ENCODE measurements at places on chromosomes 7 and 10. TPM values are rescaled to one million over a fixed set of nuclear protein-coding genes. Genes with fewer than 3 reads are reported as not detected.

Gene RELN
- total RNA-seq: not detected

Gene STAG3
- total RNA-seq: 24.7 TPM

Gene NACAD
- not detected for total RNA-seq

Gene HABP2
- total RNA-seq: not detected

Gene KCNIP2
- 3.5 TPM for total RNA-seq

Gene ZNF800
- 43.6 TPM for total RNA-seq

Gene GIMAP1
- total RNA-seq: 18.1 TPM

Gene PKD2L1
- not detected for total RNA-seq

Gene COX19
- total RNA-seq: 20.1 TPM

Gene ACBD7
- total RNA-seq: 9.2 TPM

Gene EBF3
- total RNA-seq: not detected

Gene MYPN
- not detected for total RNA-seq

Gene VPS26A
- total RNA-seq: 38.2 TPM

Gene SERPINE1
- total RNA-seq: 0.05 TPM

Gene ACTL6B
- not detected for total RNA-seq

Gene ADCYAP1R1
- not detected for total RNA-seq

Gene TMEM270
- total RNA-seq: not detected

Gene ITGB8
- not detected for total RNA-seq

Gene HOXA2
- not detected for total RNA-seq

Gene AIFM2
- total RNA-seq: 3.3 TPM

Gene HOXA6
- not detected for total RNA-seq

Gene ELN
- total RNA-seq: not detected

Gene ITIH5
- not detected for total RNA-seq

Gene FGFR2
- total RNA-seq: not detected

Gene TOMM7
- total RNA-seq: 188 TPM

Gene MYOZ1
- total RNA-seq: not detected

Gene RADIL
- 0.84 TPM for total RNA-seq

Gene JMJD1C
- total RNA-seq: 62.2 TPM

Gene CCDC172
- total RNA-seq: not detected

Gene MEIG1
- 0.82 TPM for total RNA-seq

Gene EGR2
- total RNA-seq: 0.67 TPM

Gene FAM180A
- total RNA-seq: not detected

Gene SYT15B
- total RNA-seq: 0.17 TPM

Gene SEMA3C
- total RNA-seq: not detected

Gene VIPR2
- not detected for total RNA-seq

Gene HOXA4
- not detected for total RNA-seq

Gene ANKRD2
- not detected for total RNA-seq

Gene DPCD
- total RNA-seq: 3.1 TPM

Gene FAM149B1
- total RNA-seq: 15.2 TPM

Gene PALD1
- total RNA-seq: 1.2 TPM

Gene PAXIP1
- total RNA-seq: 30.4 TPM

Gene PDCD11
- total RNA-seq: 51.8 TPM

Gene RBM17
- total RNA-seq: 177 TPM

Gene AKR1E2
- 13.8 TPM for total RNA-seq

Gene MMP21
- total RNA-seq: 0.10 TPM

Gene TAS2R4
- 1.1 TPM for total RNA-seq

Gene TDRD1
- 0.10 TPM for total RNA-seq

Gene ARHGEF35
- total RNA-seq: 4.2 TPM

Gene CYP2E1
- total RNA-seq: 0.79 TPM

Gene WEE2
- total RNA-seq: not detected

Gene VWDE
- total RNA-seq: 3.2 TPM

Gene ANXA11
- 326 TPM for total RNA-seq

Gene RAPGEF5
- 0.60 TPM for total RNA-seq

Gene LRIT1
- not detected for total RNA-seq

Gene KIFBP
- 15.1 TPM for total RNA-seq

Gene EVX1
- total RNA-seq: not detected

Gene ZFAND2A
- total RNA-seq: 24.0 TPM

Gene HTR5A
- total RNA-seq: not detected
